ENCODE measurements at places on chromosomes 12 and 14. TPM values are rescaled to one million over a fixed set of nuclear protein-coding genes. Genes with fewer than 3 reads are reported as not detected.

GRCh38 chr14:71536927-71537772 is 395.1 kb upstream of the RGS6 start:
- no peak for DNase-seq

GRCh38 chr14:73369428-73369827 is 88.9 kb downstream of the NUMB start:
- DNase-seq = no peak

DNA sequence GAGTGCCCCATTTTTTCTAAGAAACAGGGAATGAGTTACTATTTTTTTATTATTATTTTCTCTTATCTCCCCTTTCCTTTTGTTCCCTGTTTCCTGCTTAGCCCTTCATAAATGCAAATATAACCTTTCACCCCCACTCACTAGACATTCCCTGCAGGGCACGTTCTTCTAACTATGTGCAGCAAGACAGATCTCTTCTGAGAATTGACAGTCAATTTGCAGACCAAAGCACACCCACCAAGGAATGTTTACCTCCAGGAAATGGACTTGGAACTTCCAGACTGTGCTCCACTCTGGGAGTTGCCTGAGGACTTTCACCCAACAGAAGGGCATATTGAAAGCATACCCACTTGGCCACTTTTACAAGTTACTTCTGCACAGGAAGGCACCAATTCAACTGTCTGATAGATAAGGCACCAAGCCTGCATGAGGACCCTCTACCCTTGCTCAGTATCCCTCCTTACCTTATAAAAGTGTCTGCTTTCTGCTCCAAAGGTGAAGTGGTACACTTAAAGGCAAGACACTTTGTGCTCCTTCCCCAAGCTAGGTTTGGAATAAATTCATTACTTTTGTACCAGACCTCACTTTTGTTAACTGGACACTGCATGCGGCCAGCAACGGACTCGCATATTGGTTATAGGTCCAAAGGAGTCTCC is 6.5 kb downstream of the TAS2R19 start:
- DNase-seq = peak; percentile 4

GRCh38 chr14:42224053-42224888 is 617.6 kb downstream of the LRFN5 start:
- peak; percentile 53 for DNase-seq

DNA sequence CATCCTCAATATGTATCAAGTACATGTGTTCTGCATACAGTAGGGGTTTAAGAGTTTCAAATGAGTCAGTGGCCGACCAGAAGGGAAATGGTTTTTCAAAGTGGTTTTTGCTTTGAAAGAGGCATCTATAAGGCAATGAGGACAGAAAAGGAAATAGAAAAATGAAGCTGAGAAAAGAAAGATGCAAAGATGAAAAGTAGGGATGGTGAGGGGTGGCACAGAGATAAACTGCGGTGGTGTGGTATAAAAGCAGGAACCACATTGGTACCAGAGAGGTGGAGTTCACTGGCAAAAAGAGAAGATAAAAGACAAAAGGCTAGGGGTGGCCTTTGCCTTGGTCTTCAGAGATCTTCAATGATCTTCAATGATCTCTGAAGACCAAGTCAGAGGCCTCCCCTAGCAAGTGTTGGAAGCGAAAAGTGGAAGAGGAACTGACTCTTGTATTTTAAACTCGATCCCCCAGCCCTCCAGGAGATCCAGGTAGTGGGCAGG is 144.0 kb upstream of the KRR1 start:
- DNase-seq = no peak

- DNase-seq = no peak
These were observed 203.8 kb downstream of the TMEM132D start for GRCh38 chr12:129700036-129700435.

DNA sequence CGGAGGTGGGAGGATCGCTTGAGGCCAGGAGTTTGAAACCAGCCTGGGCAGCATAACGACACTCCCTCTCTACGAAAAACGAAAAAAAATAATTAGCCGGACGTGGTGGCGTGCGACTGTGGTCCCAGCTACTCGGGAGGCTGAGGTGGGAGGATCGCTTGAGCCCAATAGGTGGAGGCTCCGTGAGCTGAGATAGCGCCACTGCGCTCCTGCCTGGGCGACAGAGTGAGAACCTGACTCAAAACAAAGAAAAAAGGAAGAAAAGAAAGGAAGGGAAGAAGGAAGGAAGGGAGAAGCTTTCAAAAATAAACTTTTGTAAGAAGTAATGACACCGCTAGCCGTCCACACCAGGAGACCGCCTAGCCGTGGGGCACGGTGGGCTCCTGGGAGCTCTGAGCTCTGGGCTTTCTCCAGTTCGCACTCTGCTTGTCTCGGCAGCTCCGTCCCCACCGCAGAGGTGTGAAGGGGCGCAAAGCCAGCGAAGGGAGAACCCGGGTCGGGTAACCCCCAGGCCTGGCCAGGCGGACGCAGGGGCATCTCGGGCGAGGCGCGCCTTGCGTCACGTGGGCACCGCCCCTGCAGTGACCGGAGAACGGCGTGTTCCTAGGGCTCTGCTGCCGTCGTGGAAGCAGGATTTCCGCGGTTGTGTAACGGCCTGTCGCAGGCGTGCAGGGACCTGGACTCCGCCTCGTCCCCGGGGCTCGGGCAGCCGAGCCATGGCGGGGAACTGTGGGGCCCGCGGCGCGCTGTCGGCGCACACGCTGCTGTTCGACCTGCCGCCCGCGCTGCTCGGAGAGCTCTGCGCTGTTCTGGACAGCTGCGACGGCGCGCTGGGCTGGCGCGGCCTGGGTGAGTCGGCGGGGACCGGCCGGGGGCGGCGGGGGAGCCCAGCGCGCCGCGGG is at the start of gene IRAK3:
Gene IRAK3 (plus strand): TSS at position 631 of the 902 bp plus-strand sequence. CDS start 86 bp downstream, at position 717.
- no peak for DNase-seq

DNA sequence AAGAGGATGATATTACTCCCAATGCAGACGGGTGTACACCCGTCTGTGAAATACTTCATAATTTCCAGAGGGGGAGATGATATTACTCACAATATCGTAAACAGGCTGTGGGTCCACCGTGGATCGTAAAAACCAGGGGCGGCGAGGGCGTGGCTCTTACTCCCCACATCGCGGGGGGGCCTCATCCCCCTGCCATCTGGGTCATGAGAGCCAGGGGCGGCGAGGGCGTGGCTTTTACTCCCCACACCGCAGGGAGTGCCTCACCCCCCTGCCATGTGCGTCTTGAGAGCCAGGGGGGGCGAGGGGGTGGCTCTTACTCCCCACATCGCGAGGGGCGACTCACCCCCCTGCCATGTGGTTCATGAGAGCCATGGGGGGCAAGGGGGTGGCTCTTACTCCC is 86.2 kb upstream of the GNG2 start:
- no peak for DNase-seq

Gene GPRC5D
- not detected for total RNA-seq

Gene CARMIL3
- 0.10 TPM for total RNA-seq
